ENCODE measurements at places on chromosomes 6 and 20. TPM values are rescaled to one million over a fixed set of nuclear protein-coding genes. Genes with fewer than 3 reads are reported as not detected.

SLC32A1 gene
- polyA plus RNA-seq: not detected

BPI gene
- 0.04 TPM for polyA plus RNA-seq

ZFAND3 gene
- polyA plus RNA-seq: 15.5 TPM

MYLK4 gene
- polyA plus RNA-seq: 0.22 TPM

MYH7B gene
- polyA plus RNA-seq: 0.02 TPM

CST5 gene
- polyA plus RNA-seq: not detected

PPP1R16B gene
- not detected for polyA plus RNA-seq

ADGRB3 gene
- not detected for polyA plus RNA-seq

GRM1 gene
- polyA plus RNA-seq: 0.01 TPM

ADGRG6 gene
- polyA plus RNA-seq: 11.7 TPM

VNN1 gene
- polyA plus RNA-seq: not detected

FAM217A gene
- polyA plus RNA-seq: not detected

ABHD16B gene
- not detected for polyA plus RNA-seq

THEMIS gene
- not detected for polyA plus RNA-seq

CGA gene
- 0.19 TPM for polyA plus RNA-seq

C20orf144 gene
- polyA plus RNA-seq: 0.14 TPM

GPX5 gene
- polyA plus RNA-seq: not detected

LST1 gene
- polyA plus RNA-seq: not detected

ELOVL5 gene
- 68.3 TPM for polyA plus RNA-seq

BMP2 gene
- 1.6 TPM for polyA plus RNA-seq

HLA-DRB1 gene
- polyA plus RNA-seq: not detected
